ENCODE measurements at places on chromosomes 7 and 10.
A peak's percentile ranks its signal among the peaks of the same experiment; 100 is the strongest.

GRCh38 chr10:113045147-113046055 is 95.4 kb downstream of the TCF7L2 start:
- DNase-seq: no peak

DNA sequence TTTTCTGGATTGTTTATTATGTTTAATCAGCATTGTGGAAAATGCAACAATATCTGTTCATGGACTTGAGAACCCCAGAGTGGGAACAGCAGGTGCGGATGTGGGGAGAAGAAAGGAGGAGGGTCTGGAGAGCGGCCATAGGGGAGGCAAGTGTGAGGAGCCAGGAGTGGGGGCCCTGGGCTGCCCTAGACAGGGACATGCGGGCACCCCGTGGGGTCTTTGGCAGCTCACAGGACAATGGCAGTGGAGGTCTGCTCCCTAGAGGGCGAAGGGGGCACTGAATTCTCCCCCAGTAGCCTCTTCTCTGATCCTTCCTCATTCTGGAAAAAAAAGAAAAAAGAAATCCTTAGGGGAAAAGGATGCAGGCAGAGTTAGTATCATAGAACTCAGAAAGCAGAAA is 8.9 kb downstream of the TMEM176B start:
- DNase-seq: no peak

- no peak for DNase-seq
These were observed 202.3 kb upstream of the AGR3 start for GRCh38 chr7:17084166-17084475.

- peak; percentile 54 for DNase-seq
These were observed 169.3 kb downstream of the SH3PXD2A start for GRCh38 chr10:103685880-103686669.

DNA sequence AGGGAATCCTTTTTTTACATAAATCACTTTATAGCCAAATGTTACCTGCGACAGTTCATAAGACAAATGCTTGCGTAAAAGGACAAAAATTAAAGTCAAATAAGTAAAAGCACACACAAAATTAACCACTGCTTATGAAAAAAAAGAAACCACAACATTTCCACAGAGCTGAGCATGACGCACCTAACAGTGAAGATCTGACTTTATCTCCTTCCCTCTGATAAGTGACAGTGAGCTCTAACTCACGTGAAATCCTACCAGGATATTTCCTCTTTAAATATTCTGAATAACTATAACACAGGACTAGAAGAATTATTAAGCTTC is 225.5 kb downstream of the SFMBT2 start:
- DNase-seq: no peak

GRCh38 chr7:145860809-145861208 is 255.8 kb upstream of the CNTNAP2 start:
- no peak for DNase-seq

GRCh38 chr10:125134916-125135770 is 25.2 kb downstream of the CTBP2 start:
- DNase-seq: no peak

DNA sequence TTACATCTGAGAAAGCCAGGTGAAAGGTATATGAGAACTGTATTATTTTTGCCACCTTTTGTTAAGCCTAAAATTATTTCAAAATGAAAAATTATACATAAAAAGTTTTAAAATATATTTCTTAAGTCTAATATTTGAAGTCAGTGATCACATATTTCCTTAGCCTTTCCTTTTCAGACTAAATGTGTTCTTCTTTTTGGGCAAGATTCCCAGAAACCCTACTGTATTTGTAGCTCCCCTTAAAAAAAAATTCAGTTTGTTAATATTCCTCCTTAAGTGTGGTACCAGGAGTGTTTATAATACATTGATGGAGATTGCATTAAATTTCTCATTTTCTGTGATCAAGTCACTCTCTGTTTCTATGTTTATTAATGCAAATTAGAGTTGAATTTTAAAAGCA is 22.8 kb downstream of the DNAJC1 start:
- DNase-seq: no peak

- no peak for DNase-seq
These were observed 74.4 kb downstream of the RAB11FIP2 start for GRCh38 chr10:117972168-117972837.

DNA sequence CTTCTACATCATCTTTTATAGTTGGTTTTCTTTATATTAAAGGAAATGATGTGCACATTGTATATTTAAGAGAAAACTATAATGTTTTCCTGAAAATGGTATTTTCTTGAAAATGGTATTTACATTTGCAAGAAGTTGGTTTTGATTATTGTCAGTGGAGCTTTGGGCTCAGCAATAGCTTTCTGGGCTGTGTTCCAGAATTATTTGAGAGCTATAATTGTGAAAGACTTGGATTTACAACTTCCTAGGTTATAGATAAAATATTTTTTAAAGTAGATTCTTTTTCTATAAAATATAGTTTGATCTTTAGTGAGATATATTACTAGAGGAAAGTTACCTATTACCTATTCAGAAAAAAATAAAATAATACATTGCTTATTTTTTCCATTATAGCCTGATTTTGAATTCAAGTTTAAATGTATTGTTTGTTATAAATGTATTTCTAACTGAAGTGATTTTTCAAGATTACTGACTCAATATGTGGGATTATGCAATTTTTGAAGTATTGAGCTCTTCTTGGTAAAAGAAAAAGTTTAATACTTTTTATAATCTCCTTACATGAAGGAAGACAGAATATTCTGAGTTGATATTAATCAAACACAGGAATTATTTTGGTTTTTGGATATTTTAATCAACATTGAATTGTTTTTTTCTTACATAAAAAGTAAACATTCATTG is 20.2 kb downstream of the GNAI1 start:
- DNase-seq: no peak

- DNase-seq: no peak
These were observed 146.9 kb upstream of the RET start for GRCh38 chr10:42929993-42930392.

DNA sequence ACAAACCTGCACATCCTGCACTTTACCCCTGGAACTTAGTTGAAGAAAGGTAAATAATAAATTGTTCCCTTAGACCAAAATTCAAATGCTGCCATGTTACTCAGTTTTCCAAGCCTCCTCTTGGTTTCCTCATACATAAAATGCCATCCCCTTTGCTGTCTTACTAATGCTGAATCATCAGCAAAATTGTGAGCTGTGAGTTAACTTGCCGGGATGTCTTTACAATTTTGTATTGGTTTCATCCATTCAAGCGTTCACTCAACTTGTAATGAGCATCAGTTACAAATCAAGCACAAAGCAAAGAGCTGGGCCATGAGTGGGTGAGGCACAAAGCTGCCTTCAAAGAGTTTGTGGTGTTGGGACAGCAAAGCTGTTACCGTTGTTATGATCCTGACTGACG is 395.8 kb upstream of the ZMIZ1 start:
- DNase-seq: no peak

DNA sequence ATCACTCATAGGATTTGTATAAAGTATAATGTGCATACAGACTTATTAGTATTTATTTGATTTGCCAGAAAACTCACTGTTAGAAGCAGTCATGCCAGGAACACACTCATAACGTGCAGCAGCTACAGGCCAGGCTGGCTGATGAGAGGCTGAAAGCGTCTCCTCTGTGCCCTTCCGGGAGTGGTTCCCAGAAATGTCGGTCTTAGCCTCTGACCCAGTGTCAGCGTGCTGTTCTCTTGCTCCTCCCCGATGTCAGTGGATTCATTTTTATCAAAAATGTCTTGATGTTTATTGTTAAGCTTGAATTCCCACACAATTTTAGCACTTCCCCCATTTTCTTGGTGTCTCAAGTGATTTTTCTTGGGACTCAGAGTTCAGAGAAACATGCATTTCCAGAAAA is 33.3 kb upstream of the GARS1 start:
- DNase-seq: no peak

GRCh38 chr7:5495581-5496375 is 72.1 kb upstream of the TNRC18 start:
- no peak for DNase-seq

DNA sequence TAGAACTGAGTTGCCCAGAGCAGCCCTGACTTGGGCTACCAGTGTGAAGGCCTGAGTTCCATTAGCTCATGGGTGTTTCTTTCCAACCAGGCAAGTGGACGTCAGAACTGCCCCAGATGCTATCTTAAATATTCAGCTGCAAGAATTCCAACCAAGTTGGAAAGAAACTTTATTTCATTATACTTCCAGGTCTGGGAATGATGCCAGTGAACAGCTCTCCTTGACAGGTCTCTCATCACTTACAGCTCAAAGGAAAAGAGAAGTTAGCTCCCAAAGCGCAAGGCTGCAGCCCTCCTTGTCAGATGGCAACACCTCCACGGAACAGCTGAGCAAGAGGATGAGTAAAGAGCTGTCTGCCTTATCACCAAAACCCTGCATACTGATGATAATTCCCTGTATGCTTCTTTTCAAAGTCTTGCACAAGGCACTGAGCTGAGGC is 255.5 kb upstream of the AOAH start:
- DNase-seq: no peak

DNA sequence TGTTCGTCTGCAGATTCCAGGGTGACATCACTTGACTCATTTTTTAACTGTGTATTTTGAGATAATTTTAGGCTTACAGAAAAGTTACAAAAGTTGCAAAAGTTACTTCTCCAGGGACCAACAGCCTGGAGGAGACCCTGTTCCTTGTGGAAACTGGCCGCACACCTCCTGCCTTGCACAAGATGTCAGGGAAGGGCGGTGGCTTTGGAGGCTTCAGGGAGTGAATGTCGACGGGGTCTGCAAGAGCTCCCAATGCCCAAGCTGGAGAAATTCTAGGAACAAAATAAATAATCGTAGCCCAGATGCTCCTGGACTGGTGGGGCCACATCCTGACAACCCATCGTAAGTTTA is 62.2 kb upstream of the FAM20C start:
- no peak for DNase-seq

DNA sequence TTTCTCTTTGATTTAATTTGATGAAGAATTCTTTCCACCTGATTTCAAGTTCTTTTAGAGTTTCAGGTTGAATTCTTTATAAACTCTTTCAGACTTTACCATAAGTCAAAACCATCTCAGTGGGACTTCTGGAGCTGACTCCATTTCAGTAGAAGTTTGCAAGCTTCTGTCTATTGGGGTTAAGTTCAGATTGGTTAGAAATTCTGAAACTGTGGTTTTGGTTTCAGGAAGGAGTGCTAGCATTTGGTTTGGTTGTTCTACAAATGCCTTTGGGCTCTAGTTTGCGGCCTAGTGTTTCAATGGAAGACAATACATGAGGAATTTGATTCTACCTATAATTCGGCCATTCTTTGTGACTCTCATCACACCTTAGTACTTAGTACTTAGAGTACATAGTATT is 176.8 kb upstream of the RHOBTB1 start:
- DNase-seq: no peak

- no peak for DNase-seq
These were observed 964.7 kb downstream of the LRMDA start for GRCh38 chr10:76396134-76396533.

GRCh38 chr10:35202050-35202449 is 75.4 kb downstream of the CREM start:
- no peak for DNase-seq

DNA sequence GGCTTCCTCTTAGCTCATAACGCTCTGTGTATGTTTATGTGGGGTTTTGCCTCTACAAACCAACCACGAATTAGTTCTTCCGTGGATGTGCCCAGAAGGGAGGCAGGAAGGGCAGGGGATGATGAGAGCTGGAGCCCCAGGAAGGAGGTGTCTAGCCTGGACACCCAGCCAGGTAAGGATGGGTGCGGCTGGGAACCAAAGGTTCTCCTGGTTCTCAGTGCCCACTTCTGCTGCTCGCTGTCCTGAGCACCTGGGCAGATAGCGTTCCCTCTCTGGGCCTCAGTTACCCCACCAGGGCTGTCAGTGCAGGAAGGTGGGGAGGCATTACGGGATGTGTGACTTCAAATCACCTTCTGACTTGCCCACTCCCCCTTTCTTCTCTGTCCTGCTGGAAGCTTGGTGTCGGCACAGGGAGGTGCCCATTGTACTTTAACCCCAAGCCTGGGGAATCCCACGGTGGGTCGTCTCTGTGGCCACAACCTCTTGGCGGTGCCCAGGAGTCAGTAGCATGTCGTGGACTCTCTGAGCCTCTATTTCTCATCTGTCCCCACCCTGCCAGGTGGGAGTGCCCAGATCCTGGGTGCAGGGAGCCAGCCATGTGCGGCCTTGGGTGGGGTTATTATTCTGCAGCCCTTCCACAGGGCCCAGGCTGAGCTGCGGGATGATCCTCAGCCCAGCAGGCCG is 18.7 kb upstream of the PCBD1 start:
- no peak for DNase-seq

DNA sequence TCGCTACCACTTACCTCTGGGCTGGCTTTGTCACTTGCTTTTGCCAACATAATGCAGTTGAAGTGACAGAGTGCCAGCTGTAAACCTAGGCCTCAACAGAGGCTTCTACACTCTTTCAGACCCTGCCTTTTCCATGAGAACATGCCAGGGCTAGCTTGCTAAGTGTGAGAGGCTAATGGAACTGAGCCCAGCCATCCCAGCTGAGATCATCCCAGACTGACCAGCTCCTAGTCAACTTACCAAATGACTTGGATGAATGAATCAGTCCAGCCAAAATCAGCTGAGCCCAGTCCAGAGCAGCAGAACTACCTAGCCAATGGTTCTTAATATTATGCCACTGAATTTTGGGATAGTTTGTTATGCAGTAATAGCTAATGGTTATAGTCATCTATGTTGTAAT is 34.7 kb upstream of the MKLN1 start:
- no peak for DNase-seq

DNA sequence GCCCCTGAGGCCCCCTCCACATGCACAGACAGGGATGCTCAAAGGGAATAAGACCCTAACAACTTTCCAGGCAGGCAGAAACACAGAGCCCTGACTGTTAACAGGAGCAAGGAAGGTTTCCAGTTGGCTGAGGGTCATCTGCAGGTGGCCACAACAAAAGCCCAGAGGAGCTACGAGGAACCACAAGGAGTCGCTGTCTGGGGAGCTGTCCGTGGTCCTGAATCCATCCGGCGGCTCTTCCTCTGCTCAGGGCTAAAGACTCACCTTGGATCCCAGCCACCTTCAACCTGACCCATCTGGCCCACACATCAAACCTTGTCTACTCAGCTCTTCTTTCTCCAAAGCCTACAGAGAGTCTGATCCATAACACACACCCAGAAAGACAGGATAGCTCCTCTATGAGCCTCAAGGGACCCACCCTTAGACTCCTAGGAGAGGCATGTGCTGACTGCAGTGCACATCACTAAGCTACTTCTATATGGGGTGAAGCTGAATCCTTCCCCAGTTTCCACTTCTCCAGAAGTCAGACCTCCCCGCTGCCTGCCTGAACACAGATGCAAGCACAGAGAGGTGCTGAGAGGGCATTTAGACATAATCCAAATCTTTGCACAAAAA is 104.0 kb downstream of the SLIT1 start:
- DNase-seq: no peak

All from stimulated activated CD8-positive, alpha-beta memory T cell treated with anti-CD3 and anti-CD28 coated beads, Interleukin-2, amount 100 ng/mL, for 1 hour (primary cell).